ENCODE measurements at places on chromosomes 1 and 21.

GRCh38 chr21:42883921-42884320 lies 4.6 kb upstream of the WDR4 start:
- no peak for DNase-seq

DNA sequence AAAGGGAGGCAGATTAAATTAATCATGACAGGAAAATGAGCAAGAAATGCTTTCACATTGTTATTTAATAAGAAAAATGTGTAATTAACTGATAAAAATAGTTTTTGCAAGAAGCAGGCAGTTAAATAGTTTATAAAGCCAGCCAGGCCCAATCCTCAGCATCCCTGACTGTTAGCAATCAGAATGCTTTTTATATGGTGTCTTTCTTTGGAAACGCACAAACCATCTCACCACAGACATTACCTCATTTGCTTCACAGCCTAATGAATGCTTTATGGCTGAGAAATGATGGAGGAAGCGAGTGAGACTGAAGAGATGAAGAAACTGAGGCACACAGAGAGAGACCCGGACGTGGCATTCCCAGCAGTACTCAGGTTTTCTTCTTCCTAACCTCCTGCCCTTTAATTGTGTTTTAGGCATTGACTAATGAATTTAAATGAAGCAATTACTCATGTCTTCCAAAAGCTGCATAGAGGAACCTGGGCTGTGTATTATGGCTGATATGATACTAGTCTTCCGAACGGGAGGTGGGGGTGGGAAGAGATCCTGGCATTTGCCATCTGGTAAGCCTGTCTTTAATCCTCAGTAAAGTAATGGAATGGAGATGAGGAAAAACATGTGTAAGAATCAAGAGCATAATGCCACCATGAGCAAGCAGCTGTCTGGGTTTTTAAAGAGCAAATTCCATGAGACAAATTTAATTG lies 116.1 kb upstream of the LMO4 start:
- DNase-seq: no peak

GRCh38 chr1:94032637-94033036 lies 88.3 kb downstream of the ABCA4 start:
- peak; percentile 45 for DNase-seq

- no peak for DNase-seq
Measured at GRCh38 chr1:222539951-222540597, 7.8 kb downstream of the HHIPL2 start.

- DNase-seq: no peak
Measured at GRCh38 chr1:215457213-215457612, 109.9 kb upstream of the KCTD3 start.

- DNase-seq: no peak
Measured at GRCh38 chr1:50880373-50880772, 79.7 kb downstream of the FAF1 start.

DNA sequence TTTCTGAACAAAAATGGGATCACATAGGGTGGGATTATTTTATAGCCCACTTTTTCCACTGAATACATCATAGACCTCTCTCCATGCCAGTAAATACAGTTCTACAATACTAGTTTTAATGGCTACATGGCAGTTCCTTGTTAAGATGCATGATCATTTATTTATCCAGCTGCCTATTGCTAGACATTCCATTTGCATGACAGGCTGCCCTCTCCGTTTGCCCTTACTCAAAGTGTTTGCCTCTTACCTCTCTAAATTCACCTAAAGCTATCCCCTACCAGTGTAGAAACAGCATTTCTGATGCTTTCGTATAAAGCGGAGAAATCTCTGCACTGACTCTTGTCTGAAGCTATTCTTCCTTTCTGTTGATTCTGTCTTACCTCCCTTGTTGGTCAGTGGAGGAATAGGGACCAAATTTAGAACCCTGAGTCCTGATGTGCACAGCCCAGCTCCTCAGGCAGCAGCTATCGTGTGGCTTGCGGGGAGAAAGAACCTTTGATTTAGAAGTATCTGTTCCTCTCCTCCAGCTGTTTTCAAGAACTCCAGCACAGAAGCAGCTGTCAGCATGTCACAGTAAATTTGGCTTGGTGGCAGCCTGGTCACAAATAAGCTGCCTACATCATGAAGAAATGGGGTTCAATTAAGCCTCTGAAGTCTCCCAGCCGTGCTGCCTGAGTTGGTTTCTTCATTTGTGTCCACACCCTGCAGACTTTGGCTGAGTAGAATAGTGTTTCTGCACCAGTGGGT lies 337.3 kb downstream of the PRDM2 start:
- no peak for DNase-seq

GRCh38 chr1:190658907-190659306 lies 181.2 kb upstream of the BRINP3 start:
- no peak for DNase-seq
